Suprapubic skin (tissue), 4 donors: ENCODE measurements at places on chromosomes 11 and 22. TPM values are rescaled to one million over a fixed set of nuclear protein-coding genes. Genes with fewer than 3 reads are reported as not detected.
A peak's percentile ranks its signal among the peaks of the same experiment; 100 is the strongest.

The PRG3 gene
- total RNA-seq = not detected

The HEPN1 gene
- total RNA-seq = not detected

The MS4A15 gene
- total RNA-seq = not detected

The PSMD13 gene
- 97.0 TPM for total RNA-seq

The NLRP14 gene
- not detected for total RNA-seq

The SEZ6L gene
- 0.24 TPM for total RNA-seq

The CBY1 gene
- total RNA-seq = 9.9 TPM

The KCNJ1 gene
- total RNA-seq = 0.18 TPM

GRCh38 chr11:46445192-46445919 lies 53.8 kb upstream of the CHRM4 start:
- no peak overlapping the region for H3K4me3 ChIP-seq
- H3K27ac ChIP-seq = no peak overlapping the region
- DNase-seq = no peak
- no peaks in the 10 kb centered on the region for H3K4me1 ChIP-seq

- H3K27ac ChIP-seq = no peak overlapping the region
- H3K36me3 ChIP-seq = no peaks in the 10 kb centered on the region
- H3K4me1 ChIP-seq = peaks cover 4% of the 10 kb centered on the region
- peaks cover 44% of the 10 kb centered on the region for H3K27me3 ChIP-seq
- no peak overlapping the region for H3K4me3 ChIP-seq
These were observed 903.7 kb downstream of the BRD1 start for GRCh38 chr22:48923996-48924395.

GRCh38 chr22:39090426-39091064 lies 6.5 kb upstream of the APOBEC3H start:
- H3K36me3 ChIP-seq = no peaks in the 10 kb centered on the region
- H3K4me1 ChIP-seq = no peaks in the 10 kb centered on the region
- no peak overlapping the region for H3K4me3 ChIP-seq
- DNase-seq = no peak

- no peak overlapping the region for H3K27ac ChIP-seq
- H3K27me3 ChIP-seq = no peaks in the 10 kb centered on the region
- H3K4me1 ChIP-seq = no peaks in the 10 kb centered on the region
- no peak overlapping the region for H3K4me3 ChIP-seq
- no peaks in the 10 kb centered on the region for H3K36me3 ChIP-seq
These were observed 9.4 kb upstream of the PATL1 start for GRCh38 chr11:59678118-59678812.

GRCh38 chr11:27921472-27921871 lies 186.5 kb downstream of the KIF18A start:
- no peaks in the 10 kb centered on the region for H3K36me3 ChIP-seq
- no peaks in the 10 kb centered on the region for H3K27me3 ChIP-seq
- no peak overlapping the region for H3K27ac ChIP-seq

DNA sequence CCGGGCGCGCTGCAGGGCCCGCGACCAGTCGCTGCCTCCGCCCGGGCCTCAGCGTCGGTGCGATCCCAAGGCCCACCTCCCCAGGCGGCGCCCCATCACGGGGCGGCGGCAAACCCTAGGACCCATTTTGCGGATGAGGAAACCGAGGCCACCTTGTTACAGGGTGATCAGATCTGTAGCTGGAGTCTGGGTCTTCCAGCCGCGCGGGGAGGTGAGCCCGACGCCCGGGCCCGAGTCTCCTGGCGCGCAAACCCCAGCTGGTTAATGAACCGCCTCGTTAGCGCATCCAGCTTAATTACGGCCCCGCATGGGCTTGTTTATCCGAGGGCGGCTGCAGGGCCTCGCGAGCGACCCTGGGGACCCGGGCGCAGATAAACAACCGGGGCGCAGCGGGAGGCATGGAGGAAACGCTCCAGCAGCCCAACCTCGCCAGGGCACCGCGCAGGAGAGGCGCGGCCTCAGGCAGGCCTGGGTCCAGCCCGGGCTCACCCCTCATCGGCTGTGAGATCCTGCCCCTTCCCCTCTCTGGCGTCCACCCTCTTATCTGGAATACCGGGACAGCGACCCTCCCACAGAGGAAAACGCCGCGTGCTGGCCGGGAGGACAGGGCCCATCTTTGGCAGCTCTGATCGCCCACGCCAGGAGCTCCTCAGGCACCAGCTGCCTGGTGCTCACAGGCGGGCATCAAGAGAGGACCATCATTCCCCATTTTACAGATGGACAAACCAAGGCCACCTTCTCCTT lies 14.7 kb downstream of the OTUB1 start:
- peaks cover 42% of the 10 kb centered on the region for H3K4me1 ChIP-seq
- peaks cover 24% of the 10 kb centered on the region for H3K36me3 ChIP-seq
- peak overlapping the region; percentile 46 for H3K4me3 ChIP-seq

- H3K4me3 ChIP-seq = no peak overlapping the region
- no peak overlapping the region for H3K27ac ChIP-seq
- H3K36me3 ChIP-seq = no peaks in the 10 kb centered on the region
- H3K27me3 ChIP-seq = peaks cover 43% of the 10 kb centered on the region
These were observed 91.1 kb downstream of the PDE2A start for GRCh38 chr11:72583177-72583553.

- no peak for DNase-seq
- no peak overlapping the region for H3K27ac ChIP-seq
- no peak overlapping the region for H3K4me3 ChIP-seq
- H3K27me3 ChIP-seq = no peaks in the 10 kb centered on the region
- H3K36me3 ChIP-seq = peaks cover 39% of the 10 kb centered on the region
- H3K4me1 ChIP-seq = no peaks in the 10 kb centered on the region
These were observed 22.4 kb downstream of the CCDC82 start for GRCh38 chr11:96367342-96367741.

- peaks cover 52% of the 10 kb centered on the region for H3K4me1 ChIP-seq
- peak overlapping the region; percentile 57 for H3K27ac ChIP-seq
- H3K27me3 ChIP-seq = no peaks in the 10 kb centered on the region
- H3K36me3 ChIP-seq = no peaks in the 10 kb centered on the region
- DNase-seq = no peak
- no peak overlapping the region for H3K4me3 ChIP-seq
These were observed 8.4 kb upstream of the LMO2 start for GRCh38 chr11:33900159-33900840.

- DNase-seq = peak; percentile 89
- no peaks in the 10 kb centered on the region for H3K27me3 ChIP-seq
- peak within 1 kb of the TSS; percentile 94 for H3K27ac ChIP-seq
- peak within 1 kb of the TSS; percentile 68 for H3K4me3 ChIP-seq
These were observed at the start of gene CHID1 for GRCh38 chr11:910589-911030. CHID1 (minus strand) TSS chr11:910810; CDS start chr11:904816, 5,994 bp downstream.

- H3K36me3 ChIP-seq = no peaks in the 10 kb centered on the region
- H3K27ac ChIP-seq = no peak overlapping the region
- DNase-seq = no peak
- H3K4me3 ChIP-seq = no peak overlapping the region
- peaks cover 6% of the 10 kb centered on the region for H3K4me1 ChIP-seq
- no peaks in the 10 kb centered on the region for H3K27me3 ChIP-seq
These were observed 31.0 kb downstream of the SLC22A6 start for GRCh38 chr11:62953811-62954210.

DNA sequence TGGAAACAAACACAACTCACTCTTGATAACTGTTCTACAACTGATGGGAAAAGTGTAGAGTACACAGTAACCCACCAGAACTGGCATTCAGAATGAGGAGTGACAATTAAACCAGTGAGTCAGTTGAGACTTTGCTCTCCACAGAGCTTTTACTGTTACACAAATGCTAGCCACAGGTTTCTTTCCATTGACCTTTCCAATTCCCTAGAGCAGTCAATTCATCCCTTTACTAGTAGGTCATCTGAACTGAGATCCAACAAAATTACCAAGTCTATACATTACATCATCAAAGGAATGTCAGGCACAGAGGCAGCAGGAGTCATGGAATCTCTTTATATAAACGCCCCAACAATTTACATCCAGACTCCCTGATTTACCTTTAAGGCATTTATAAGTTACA lies 65.9 kb downstream of the PHF21A start:
- H3K27me3 ChIP-seq = no peaks in the 10 kb centered on the region
- no peak for DNase-seq
- H3K36me3 ChIP-seq = no peaks in the 10 kb centered on the region

DNA sequence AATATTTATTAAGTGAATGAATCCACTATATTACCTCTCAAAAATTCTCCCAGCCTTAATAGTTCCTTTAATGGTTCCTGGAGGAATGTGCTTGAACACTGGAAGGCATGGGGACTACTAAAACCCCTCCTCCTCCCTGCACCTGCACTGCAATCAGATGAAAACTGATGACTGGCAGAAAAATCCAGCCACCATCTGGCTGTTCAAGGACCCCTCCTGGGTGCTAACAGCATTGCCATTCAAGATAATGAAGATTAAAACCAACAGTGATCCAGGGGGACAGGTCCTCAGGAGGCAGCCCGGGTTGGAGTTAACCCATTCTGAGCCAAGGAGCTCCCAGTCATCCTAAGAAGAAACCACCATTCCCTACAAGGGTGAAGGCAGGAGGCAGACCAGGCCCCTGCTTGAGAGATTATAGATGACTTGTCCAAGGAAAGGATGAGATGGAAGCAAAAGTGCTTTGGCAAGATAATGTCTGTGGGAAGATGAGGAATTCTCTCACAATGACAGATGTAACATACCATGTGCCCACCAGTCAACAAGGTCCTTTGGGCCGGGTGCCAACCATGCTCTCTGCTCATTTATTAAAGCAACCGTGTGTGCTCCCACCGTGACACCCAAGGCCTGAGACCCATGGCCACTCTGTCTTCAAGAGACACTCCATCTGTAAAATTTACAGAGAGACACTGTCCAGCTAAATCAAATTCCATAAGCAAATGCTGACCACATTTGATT lies 90.6 kb downstream of the LARGE1 start:
- no peak overlapping the region for H3K4me3 ChIP-seq
- H3K4me1 ChIP-seq = peaks cover 6% of the 10 kb centered on the region

DNA sequence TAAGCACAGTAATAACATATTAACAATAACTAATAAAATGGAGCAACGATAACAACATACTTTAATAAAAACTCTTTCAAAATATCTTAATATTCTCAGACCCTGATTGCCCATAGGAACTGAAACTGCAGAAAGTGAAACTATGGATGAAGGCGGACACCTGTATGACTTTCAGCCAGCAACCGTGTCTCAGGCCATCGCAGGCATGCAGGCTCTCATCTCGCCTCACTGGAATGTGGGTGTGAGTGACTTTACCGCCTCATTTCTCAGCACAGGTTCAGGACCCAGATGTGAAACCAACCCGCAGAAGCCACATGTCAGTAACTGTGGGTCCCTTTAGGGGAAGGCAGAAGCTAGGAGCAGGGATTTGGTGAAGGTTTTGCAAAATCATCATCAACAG lies 539.1 kb downstream of the FAM181B start:
- no peaks in the 10 kb centered on the region for H3K27me3 ChIP-seq
- no peaks in the 10 kb centered on the region for H3K4me1 ChIP-seq
- no peak overlapping the region for H3K4me3 ChIP-seq
- no peak for DNase-seq
- no peak overlapping the region for H3K27ac ChIP-seq

- no peaks in the 10 kb centered on the region for H3K27me3 ChIP-seq
- no peak overlapping the region for H3K27ac ChIP-seq
- no peaks in the 10 kb centered on the region for H3K36me3 ChIP-seq
- no peak for DNase-seq
These were observed 367.6 kb downstream of the SOX6 start for GRCh38 chr11:15988693-15989231.

DNA sequence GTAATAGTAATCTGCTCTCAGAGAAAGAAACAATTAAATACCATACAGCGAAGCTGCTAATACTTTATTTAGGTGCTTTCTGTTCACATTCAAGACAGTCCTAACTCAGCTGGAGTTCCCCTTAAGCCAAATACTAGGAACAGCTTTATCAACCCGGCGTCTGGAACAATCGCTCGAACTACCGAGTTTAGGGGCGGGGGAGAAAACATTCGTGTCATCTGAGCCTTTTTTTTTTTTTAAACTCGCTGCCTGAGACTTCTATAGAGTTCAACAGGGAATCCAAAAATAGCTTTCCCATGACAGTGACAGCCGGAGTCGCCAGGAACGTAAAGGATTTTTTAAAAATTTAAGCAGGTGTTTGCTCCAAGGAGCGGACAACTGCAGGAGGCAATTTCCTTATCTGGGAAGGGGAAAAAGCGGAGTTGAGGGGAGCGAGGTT lies 852 bp downstream of the TRAF6 start:
- no peaks in the 10 kb centered on the region for H3K27me3 ChIP-seq
- DNase-seq = no peak
- peak overlapping the region; percentile 99 for H3K4me3 ChIP-seq
- H3K4me1 ChIP-seq = peaks cover 31% of the 10 kb centered on the region

GRCh38 chr11:5489576-5490357 lies 1.3 kb downstream of the OR52D1 start:
- H3K27ac ChIP-seq = no peak overlapping the region
- H3K4me3 ChIP-seq = no peak overlapping the region
- no peaks in the 10 kb centered on the region for H3K27me3 ChIP-seq

DNA sequence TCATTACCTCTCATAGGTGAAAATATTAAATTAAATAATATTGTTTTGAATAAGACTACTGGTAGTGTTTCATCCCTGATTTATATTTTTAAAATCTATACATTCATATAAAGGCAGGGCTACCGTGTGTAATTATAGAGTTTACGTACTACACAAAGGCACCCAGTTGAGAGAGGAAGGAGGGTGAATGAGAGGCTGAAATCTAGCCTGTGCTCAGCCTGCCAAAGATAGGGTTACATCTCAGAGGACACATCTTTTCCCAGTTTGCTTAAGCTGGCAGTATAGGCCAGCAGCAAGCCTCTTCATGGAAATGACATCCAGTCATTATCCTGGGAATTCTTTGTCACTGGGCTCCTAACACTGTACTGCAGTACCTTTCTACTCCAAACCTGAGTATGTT lies 7.5 kb upstream of the B3GNT6 start:
- peaks cover 13% of the 10 kb centered on the region for H3K27me3 ChIP-seq
- H3K4me1 ChIP-seq = no peaks in the 10 kb centered on the region
- no peak for DNase-seq

DNA sequence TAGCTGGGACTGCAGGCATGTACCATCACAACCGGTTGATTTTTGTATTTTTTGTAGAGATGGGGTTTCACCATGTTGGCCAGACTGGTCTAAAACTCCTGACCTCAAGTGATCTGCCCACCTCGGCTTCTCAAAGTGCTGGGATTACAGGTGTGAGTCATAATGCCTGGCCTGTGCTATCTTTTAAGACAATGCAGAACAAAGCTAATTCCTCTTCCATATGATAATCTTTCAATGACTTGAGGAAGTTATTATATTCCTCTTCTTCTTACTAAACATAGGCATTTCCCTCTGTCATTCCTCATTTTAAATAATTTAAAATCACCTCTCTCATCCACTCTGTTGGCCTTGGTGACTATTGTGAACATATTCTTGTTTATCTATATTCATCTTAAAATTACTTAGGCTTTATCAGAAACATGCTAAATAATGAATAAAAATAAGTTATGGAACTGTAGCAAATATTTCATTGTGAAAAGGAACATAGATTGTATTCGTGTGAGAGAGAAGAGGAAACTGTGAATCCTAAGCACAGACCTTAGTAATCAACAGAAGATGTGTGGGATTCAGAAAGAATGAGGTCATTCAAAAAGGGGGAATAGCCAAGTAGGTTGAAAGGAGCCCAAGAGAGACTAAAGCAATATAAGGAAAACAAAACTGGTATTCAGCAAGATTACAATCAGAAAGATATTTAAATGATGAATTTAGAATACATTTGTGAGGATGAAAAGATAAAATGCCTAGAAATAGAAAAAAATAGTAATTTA lies 269.4 kb downstream of the TTC28 start:
- H3K27me3 ChIP-seq = no peaks in the 10 kb centered on the region
- no peaks in the 10 kb centered on the region for H3K36me3 ChIP-seq
- no peak overlapping the region for H3K4me3 ChIP-seq
- no peak for DNase-seq
- peaks cover 11% of the 10 kb centered on the region for H3K4me1 ChIP-seq
